Activated CD4-positive, alpha-beta T cell treated with anti-CD3 and anti-CD28 coated beads, Interleukin-2, amount 50 U/mL, for 1 hour (primary cell): ENCODE measurements at places on chromosomes 12 and 14.

DNA sequence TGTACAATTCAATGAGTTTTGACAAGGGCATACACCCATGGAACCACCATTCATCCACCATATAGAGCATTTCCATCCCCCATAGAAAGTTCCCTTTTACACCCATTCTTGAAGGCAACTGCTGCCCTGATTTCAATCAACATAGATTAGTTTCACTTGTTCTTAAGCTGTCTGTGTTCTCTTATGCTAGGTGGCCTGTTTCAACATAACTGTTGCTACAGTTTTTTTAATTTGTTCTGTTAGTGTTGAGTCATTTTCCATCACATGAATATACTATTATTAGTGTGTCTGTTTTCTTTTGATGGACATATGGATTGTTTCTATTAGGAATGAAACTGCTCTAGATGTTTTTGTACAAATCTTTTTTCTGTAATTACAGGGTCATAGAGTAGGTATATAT lies 123.4 kb downstream of the PTPRQ start:
- DNase-seq: no peak

DNA sequence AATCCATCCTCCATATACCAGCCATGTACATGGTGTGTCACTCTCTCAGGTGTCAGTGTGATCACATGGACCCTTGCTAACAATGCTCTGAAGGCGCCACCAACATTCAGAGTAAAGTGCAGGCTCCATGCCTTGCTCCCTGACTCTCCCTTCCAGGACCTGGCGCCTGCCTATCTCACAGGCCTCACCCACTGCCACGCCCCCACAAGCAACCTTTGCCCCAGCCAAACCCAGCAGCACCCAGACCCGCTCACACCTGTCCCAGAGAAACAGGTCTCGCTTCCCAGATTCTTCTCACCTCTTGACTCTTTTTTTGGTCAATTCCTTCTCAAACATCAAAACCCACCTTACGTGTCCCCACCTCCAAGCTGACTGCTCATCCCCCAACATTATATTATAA lies 52.3 kb downstream of the KCNK10 start:
- DNase-seq: no peak

DNA sequence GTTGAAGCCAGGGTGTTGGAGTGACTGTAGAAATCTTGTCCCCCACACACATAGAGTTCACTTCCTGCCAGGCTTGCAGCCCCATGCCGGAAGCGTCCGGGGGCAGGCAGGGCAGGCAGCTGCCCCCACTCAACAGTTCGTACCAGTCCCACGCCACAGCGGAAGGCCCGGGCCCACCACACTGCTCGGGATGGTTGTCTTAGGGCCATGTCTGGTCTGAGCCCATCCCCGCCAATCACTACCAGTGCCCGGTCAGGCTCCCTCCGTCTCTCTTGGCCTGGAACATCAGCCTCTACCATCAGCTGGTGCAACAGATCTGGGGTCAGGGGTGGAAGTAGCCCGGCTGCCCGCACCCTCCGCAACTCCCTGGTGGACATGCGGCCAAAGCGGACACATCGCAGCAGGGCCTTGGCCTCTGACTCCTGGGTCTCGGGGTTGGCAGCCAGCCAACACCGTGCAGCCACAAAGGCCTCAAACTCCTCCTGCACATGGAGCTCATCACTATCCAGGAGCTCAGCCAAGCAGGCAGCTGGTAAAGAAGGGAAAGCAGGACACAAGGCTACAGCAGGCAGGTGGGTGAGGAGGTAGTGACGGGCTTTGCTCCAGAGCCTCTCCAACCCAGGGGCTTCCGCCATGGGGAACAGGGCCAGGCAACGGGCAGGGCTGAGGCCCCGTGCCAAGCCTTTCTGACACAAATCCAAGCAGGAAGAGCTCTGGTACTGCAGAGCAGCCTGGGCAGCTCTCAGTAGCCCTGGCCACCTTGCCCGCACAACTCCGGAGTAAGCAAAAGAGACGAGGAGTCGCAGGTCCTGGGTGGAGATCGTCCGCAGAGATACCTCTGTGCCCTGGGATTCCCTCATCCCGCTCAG lies 5.9 kb downstream of the KLHL33 start:
- DNase-seq: no peak

GRCh38 chr14:24274101-24274543 lies 2.7 kb upstream of the RABGGTA start:
- DNase-seq: peak; percentile 28

DNA sequence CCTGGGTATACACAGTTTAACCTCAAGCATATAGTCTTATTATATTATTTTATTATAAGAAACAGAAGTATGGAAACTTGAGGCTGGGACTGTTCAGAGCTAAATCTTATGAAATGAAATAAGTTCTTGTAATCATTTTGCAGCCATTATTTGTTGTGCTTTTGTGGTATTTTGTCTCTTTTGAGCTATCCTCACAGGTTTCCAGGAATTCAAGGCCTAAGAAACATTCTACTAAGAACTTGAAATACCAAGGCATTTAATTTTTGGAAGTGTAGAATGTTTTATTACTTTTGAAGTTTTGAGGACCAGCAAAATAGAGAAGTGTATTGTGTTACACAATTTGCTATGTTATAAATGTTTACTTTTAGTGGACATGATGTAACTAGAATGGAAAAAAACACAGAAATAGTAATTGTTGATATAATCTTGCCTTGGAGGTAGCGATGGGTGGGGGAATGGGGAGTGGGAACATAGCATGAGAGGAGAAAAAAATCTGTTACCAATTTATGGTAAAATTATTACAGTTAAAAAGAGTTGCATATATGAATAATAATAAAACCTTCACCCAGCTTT lies 81.7 kb downstream of the CRADD start:
- DNase-seq: no peak

DNA sequence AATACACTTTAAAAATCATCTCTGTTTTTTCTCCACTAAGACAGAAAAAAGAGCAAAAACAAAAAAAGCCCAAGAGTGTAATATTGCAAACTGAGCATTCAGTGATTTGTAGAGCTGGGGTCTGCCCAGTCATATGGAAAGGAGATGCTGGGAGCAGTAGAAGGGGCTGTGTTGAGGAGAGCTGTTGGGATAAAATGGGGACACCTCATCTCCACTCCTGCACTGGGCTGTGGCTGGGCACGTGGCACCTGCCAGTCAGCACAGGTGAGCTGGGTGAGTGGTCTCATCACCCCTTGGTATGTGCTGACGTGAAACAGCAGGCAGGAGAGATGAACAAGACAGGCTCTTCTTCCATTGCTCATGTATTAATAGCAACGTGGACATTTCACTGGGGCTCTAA lies 217.4 kb downstream of the C12orf42 start:
- no peak for DNase-seq

DNA sequence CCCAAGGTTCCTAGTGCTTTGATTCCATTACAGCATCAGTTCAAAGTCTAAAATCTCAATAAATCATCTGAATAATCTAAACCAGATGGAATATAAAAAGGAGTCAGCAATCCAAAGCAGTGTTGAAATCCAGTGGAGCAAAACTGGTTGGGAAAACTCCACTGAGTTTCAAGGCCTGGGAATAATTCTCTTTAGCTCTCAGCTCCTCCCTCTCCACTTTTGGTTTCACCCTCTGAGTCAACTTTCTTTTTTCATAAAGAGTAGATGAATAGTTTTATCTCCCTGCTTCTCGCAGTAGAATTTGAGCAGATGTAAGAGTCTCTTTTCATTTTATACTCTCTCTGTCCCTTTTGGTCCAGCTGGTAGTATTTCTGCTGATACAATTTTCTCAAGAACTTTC lies 338.6 kb downstream of the APAF1 start:
- no peak for DNase-seq

GRCh38 chr12:131264635-131265034 lies 310.9 kb downstream of the ADGRD1 start:
- no peak for DNase-seq
